Cerebellum (tissue), 4 donors: ENCODE measurements at places on chromosomes 12 and 14. TPM values are rescaled to one million over a fixed set of nuclear protein-coding genes. Genes with fewer than 3 reads are reported as not detected.

- no peak for DNase-seq
Measured at GRCh38 chr14:37081218-37081617, 91.2 kb downstream of the SLC25A21 start.

DNA sequence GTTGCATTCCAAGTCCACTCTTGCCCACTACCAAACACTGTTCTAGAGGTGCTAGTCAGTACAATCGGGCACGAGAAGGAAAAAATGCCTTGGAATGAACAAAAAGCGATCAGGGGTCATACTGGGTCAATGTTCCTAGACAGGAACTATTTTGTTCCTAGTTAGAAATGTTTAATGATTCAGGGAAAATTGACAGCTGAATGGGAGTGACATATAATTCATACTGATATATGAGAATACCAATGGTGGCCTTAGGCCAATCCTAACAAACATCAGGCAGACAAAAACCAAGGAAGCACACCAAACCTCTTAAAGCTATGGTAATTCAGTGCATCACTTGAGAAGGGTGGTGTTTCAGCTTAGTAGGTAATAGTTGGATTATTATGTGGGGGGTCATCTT lies 51.1 kb downstream of the ANAPC7 start:
- DNase-seq = no peak

GRCh38 chr12:3562484-3562883 lies 71.5 kb downstream of the PRMT8 start:
- DNase-seq = no peak

DNA sequence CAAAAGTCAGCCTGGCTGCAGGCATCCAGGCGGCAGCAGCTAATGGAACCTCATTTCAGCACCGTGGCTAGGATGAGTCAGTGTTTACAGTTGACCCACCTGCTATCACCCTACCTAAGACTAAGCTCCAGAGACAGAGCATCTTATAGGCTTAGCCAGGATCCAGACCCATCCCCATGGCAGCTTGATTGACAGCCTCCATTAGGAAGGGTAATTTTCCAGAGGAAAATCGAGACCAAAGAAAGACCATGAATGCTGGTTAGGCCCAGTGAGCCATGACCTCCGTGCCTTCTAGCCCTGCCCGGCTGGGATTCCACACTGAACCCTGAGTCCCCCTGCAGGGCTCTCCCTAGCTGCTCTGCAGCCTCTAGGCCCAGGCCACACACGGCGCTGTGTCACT lies 38.7 kb downstream of the TUNAR start:
- no peak for DNase-seq

- DNase-seq = no peak
Measured at GRCh38 chr12:119630223-119630780, 36.7 kb downstream of the TMEM233 start.

STXBP6 gene
- 6.3 TPM for total RNA-seq

GRCh38 chr14:96978525-96979272 lies 181.5 kb downstream of the VRK1 start:
- DNase-seq = no peak

DNA sequence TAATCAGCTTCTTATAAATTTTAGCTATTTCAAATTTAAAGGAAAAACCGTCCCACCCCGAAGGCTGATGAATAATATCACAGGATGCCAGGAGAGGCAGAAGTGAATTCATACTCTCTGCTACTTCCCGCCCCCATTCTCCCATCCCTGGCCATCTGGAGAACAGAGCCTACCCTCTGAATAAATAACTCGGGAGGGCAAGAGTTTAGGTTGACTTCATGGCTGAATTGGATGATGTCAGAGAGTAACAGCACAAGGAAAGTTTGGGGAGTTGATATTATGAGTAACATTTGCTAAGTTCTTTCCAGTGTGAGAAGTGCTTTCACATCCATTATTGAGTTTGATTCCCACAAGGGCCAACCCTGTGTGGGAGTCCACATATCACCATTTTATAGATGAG lies 241.6 kb downstream of the EGLN3 start:
- DNase-seq = no peak

NPAS3 gene
- total RNA-seq = 76.7 TPM

- DNase-seq = no peak
Measured at GRCh38 chr12:101750152-101750551, 10.9 kb upstream of the SYCP3 start.

- no peak for DNase-seq
Measured at GRCh38 chr14:64963611-64964010, 8.5 kb downstream of the RAB15 start.

DNA sequence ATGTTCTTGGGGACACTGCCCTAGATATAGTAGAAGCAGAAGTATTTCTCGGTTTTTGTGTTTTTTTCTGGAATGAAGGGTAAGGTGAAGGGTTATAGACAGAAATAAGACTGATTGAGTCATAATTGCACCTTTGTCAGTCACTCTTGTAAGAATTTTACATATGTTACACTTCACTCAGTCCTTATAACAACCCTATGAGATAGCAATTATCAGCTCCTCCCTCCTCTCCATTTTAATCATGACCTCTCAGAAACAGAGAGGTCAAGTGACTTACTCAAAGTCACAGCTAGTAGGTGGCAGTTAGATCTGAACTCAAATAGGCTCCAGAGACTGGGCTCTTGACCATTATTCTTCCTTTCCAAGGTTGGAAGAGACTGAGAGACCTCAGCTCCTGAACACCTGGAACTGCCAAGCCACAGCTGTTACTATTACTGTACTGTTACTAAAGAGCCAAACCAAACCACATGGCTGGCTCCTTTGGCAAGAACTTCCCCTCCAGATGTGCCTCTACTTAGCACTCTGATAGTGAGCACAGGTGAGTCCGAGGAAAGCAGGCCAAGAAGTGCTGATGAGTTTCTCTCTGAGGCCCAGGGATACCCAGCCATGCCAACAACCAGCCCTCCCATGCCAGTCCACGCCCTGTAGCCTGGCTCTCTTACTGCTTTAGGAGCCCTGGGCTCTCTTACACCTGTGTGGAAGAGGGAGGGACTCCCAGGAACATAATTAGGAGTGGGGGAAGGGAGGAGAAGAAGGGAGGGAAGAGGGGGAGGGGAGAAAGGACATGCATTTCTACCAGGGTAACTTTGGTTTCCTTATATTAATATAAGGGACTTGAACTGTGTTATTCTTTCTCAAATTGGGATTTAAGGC lies 121.3 kb downstream of the CRADD start:
- no peak for DNase-seq

PRH2 gene
- 0.64 TPM for total RNA-seq

DNA sequence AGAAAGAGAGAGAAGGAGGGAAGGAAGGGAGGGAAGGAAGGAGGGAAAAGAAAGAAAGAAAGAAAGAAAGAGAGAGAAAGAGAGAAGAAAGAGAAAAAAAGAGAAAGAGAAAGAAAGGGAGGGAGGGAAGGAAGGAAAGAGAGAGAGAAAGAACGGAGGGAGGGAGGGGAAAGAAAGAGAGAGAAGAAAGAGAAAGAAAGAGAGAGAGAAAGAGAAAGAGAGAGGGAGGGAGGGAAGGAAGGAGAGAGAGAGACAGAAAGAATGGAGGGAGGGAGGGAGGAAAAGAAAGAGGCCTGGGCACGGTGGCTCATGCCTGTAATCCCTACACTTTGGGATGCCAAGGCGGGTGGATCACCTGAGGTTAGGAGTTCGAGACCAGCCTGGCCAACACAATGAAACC lies 5.1 kb upstream of the ANAPC5 start:
- no peak for DNase-seq

DNA sequence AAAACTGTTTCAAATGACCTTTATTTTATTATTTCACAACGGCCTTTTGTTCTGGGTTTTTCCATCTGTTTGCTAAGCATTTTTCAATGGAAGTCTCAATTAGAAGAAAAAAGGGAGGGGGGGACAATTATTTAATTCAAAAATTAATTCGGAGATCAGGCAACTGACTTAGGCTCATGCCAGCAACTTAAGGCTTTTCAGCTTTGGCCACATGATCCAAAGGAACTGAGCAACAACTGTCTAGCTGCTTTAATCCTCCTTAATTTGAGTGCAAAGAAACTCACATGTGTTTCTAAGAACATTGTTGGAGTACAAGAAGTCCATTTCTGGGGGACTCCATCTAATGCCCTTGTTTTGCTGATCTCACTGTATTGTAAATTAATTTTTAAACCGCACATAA lies 188.0 kb downstream of the EXOC5 start:
- no peak for DNase-seq

- DNase-seq = peak; percentile 47
Measured at GRCh38 chr12:20369305-20370013, 1.1 kb downstream of the PDE3A start.

CFAP54 gene
- 21.2 TPM for total RNA-seq

AKAP5 gene
- 4.8 TPM for total RNA-seq

- peak; percentile 59 for DNase-seq
Measured at GRCh38 chr12:53751336-53752191, at the start of gene CISTR. TSS of gene CISTR (minus strand) at chr12:53751979.

- DNase-seq = no peak
Measured at GRCh38 chr12:118166946-118167345, 31.0 kb downstream of the PEBP1 start.

DNA sequence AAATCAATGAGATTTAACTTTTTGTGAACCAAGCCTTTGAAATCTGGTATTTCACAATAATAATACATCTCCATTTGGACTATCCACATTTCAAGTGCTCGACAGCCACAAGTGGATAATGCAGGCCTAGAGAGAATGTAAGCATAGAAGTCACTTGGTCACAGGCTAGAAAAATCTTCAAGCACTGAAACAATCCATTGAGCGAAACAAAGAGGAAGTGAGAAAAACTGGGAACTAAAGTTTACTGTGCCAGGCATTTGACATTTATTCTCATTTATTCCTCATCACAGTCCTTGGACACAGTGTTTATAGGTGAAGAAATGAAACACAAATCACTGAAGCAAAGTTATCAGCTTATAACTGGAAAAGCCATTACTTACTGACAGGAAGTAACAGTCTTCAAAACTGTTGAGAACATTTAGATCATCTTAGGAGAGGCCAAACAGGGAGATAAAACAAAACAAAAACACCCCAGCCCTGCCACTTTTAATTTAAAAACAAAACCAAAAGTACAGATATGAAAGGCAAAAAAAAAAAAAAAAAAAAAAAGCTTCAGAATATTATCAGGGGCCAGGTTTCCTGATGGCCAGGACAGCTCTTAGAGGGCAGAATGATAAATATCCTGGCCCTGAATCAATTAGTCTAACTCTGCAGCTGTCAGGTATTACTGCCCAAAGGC lies 29.2 kb downstream of the GNS start:
- no peak for DNase-seq

- no peak for DNase-seq
Measured at GRCh38 chr12:807041-807735, 54.8 kb downstream of the WNK1 start.

TEX52 gene
- not detected for total RNA-seq

GCN1 gene
- 73.6 TPM for total RNA-seq

GRCh38 chr12:79973801-79974200 lies 38.9 kb upstream of the PPP1R12A start:
- no peak for DNase-seq

- DNase-seq = no peak
Measured at GRCh38 chr12:105324704-105325103, 5.8 kb upstream of the C12orf75 start.

DNA sequence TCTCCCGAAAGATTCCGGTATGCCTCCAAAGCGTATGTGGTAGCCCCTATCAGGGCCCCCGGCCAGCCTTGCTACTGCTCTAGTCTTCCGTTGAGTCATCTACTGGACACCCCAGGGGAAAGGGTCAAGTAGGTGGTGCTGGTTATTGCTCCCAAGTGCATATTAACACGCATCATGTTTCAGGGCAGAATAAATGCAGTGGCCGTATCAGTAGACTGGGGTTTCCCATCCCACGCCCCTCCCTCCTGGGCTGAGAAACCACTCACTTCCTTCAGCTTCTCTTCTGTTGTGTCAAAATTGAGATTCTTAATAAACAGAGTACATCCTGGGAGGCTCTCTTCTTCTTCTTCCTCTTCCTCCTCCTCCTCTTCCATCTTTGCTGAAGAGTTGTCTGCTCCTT lies 39.3 kb downstream of the RBM19 start:
- DNase-seq = no peak

SLC17A8 gene
- total RNA-seq = 8.8 TPM

GRCh38 chr12:69894800-69895383 lies 69.9 kb downstream of the MYRFL start:
- DNase-seq = no peak

CD63 gene
- total RNA-seq = 135 TPM

- no peak for DNase-seq
Measured at GRCh38 chr12:32366714-32367113, 32.6 kb upstream of the FGD4 start.

DNA sequence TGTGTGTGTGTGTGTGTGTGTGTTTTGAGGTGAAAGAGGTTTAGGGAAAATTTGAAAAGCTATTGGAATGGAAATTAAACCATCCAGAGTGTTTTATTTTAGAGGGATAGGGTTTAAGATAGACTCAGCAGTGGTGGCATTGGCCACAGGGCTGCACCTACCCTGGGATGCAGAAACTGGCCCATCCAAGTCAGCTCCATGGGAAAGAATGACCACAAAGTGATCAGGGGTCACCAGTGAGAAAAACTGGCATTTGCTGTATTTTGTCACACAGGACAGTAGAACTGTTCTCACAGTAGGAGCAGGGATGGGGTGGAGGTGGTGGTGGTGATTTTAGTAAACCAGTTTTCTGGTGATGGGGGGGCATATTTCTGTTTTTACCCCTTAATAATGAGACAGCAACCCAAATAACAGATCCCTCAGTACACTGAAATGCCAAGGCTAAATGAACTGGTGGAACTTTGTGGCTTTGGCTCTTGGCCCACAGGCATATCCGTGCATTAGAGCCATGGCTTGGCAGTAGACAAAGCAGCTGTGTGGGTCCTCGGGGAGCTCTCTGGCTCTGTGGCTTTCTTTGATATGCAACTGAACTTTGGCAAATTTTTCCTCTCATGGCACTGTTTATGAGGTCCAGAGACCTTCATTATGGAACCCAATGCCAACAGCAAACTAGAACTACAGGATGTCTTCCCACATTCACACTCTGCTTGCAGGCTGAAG lies 348.3 kb downstream of the ZFP36L1 start:
- DNase-seq = no peak

GRCh38 chr14:104248203-104249055 lies 110.0 kb downstream of the KIF26A start:
- no peak for DNase-seq

DNA sequence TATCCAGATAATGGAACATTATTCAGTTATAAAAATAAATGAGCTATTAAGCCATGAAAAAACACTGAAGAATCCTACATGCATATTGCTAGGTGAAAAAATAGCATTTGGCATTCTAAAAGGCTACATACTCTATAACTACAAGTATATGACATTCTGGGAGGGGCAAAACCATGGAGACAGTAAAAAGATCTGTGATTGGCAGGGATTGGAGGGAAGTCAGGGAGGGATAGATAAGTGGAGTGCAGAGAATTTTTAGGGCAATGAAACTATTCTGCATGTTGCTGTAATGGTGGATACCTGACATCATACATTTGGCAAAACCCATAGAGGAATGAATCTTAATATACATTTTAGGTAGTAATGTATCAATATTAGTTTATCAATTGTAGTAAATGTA lies 63.1 kb upstream of the SLC38A2 start:
- no peak for DNase-seq

- DNase-seq = peak; percentile 73
Measured at GRCh38 chr14:64891839-64892375, 12.2 kb upstream of the SPTB start.

FSCB gene
- 0.18 TPM for total RNA-seq
